Activated CD4-positive, alpha-beta T cell treated with anti-CD3 and anti-CD28 coated beads, Interleukin-2, amount 50 U/mL, for 1 hour (primary cell): ENCODE measurements at places on chromosomes 3 and 15.
A peak's percentile ranks its signal among the peaks of the same experiment; 100 is the strongest.

DNA sequence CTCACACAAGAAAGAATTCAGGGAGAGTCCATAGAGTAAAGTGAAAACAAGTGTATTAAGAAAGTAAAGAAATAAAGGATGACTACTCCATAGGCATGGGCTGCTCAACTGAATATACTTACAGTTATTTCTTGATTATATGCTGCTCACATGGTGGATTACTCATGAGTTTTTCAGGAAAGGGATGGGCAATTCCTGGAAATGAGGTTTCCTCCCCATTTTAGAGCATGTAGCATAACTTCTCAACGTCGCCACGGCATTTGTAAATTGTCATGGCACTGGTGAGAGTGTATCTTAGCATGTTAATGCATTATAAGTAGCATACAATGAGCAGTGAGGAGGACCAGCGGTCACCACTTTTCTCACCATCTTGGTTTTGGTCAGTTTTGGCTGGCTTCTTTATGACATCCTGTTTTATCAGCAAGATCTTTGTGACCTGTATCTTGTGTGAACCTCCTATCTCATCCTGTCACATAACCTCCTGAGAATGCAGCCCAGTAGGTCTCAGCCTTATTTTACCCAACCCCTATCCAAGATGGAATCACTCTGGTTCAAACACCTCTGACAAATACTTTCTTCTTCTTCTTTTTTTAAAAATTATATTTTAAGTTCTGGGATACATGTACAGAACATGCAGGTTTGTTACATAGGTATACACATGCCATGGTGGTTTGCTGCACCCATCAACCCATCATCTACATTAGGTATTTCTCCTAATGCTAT lies 849.7 kb downstream of the TBL1XR1 start:
- DNase-seq, result no peak

- DNase-seq, result peak; percentile 74
Measured at GRCh38 chr15:50765195-50765967, at the start of gene SPPL2A. SPPL2A (minus strand) TSS chr15:50765706; CDS start chr15:50765533, 173 bp downstream.

GRCh38 chr15:42741710-42742109 lies 4.8 kb upstream of the CDAN1 start:
- DNase-seq, result no peak

DNA sequence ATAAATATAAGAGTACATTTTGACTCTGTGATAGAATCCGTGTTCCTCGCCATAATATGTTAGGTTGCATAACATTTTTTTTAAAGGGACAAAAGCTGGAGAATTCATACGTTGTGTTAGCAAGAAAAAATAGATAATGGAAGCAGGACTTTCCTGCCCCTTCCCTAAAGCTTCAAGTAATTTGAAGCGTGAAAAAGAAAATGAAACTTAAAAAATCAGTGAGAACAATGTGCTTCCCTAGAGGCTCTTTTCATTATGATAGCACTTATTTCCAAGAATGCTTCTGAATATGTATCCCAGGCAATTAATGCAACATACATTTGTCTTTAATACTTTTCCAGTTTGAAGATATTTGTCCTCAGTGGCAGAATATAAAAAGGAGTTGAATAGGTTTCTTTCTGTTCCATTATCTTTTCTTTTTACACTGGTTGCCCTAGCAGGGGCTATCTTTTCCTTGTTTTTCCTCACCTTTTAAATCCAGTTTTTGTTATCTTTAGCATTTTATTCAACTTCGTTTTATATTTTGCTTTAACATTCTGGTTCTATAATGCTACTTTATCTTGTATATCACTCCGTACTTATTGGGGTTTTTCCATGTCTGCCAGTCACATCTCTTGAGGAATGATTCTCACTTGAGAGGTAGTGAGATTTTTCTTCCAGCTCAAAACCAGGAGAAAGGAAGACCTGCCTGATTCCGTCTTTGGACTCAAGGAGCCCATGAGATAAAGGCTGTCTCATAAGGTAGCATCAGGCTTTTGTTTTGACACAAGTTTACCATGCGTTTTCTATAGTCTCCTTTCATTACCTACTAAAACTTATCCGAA lies 113.8 kb downstream of the MBNL1 start:
- DNase-seq, result no peak

DNA sequence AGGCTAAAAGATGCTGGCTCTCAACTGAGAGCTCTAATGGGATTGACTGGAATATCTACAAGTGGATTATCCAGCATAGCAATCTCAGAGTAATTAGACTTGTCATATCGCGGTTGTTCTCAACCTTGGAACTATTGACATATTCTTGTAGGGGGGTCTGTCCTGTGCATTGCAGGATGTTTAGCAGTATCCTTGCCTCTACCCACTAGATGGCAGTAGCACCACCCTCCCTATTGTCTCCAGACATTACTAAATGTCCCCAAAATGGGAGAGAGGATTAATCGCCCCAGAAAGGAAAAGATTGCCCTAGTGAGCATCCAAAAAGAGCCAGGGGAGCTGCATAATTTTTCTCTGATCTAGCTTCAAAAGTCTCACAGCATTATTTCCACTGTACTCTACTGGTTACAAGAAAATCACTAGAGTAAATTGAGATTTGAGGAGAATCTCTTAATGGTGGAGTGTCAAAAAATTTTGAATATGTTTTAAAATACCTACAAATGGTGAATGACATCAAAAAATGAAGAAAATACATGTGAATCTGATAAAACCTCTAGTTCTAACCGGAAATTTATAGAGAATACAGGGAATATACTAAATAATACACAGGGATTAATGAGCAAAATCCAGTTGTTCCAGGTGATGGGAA lies 388.2 kb upstream of the AGTR1 start:
- DNase-seq, result no peak

DNA sequence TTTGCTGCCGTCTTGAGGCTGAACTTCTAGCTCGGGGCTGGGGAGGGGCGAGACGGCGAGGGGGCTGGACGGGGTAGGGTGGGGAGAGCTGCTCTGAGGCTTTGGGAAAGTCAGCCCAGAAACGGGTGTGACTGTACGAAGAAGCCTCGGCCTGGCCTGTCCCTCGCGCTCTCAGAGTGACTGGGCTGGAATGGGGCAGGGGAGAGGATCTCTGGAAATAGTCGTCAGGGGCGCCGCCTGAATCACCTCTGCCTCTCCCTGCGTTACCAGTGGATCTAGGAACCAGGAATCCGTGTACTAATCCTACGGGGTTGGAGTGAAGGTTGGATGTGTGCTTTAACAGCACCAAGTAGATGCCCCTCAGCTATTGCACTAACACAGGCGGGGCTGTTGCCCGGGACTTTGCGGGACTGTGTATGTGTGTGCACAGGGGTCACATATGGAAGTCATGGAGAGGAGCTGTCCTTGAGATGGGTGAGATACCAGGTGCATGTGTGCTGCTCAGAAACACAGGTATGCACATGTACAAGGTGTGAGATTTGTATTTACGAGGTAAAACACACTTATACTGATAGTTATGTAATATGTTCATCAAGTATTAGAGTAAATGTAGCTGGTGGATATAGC lies 591 bp downstream of the FOXL2NB start:
- no peak for DNase-seq

- no peak for DNase-seq
Measured at GRCh38 chr15:73856458-73857192, 16.7 kb upstream of the TBC1D21 start.

DNA sequence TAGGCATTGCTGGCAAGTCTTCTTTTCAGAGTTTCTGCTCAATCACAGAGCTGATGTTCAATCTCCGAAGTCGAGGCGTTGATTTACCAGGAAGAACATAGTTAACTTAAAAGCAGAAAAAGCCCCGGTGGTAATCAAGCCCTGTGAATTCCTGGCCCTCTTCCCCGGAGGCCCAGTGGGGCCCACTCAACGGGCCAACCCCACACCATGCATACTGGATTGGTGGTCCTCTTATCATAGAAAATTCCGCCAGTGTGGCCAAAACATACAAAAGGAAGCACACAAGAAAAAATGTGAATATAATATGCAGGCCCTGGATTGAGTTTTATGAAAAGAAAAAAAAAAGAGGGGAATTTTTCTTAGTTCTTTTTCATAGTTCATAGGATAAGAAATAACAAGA lies 873.0 kb upstream of the NR2F2 start:
- no peak for DNase-seq

DNA sequence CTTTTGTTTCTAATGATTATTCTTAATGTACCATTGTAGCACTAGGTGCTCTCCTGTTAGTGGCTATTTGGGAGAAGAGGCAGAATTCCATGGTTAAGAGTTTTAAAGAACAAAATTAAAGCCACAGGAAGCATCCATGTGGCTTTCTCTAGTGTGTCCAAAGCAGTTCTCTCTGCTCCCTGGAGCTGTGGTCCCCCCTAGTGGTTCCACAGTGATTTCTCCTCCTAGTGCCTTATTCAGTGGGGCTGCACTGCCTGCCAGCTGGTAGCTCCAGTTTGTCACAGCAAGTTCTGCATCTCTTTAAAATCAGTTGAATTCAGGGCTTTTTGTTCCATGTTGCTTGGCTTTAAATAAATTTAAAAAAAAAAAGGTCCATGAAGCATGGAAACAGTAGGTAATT lies 39.6 kb upstream of the FAM98B start:
- no peak for DNase-seq

GRCh38 chr3:62335196-62335595 lies 38.2 kb downstream of the FEZF2 start:
- DNase-seq, result no peak

- DNase-seq, result no peak
Measured at GRCh38 chr15:49148298-49148697, 7.1 kb downstream of the COPS2 start.

GRCh38 chr3:10253731-10254130 lies 5.5 kb downstream of the TATDN2 start:
- no peak for DNase-seq

- no peak for DNase-seq
Measured at GRCh38 chr15:41281236-41281635, 50.2 kb downstream of the CHP1 start.

GRCh38 chr15:64857421-64857820 lies 15.7 kb downstream of the PLEKHO2 start:
- no peak for DNase-seq

- no peak for DNase-seq
Measured at GRCh38 chr3:54349231-54349652, 226.9 kb downstream of the CACNA2D3 start.

- DNase-seq, result no peak
Measured at GRCh38 chr3:183265834-183266417, 12.9 kb downstream of the B3GNT5 start.

DNA sequence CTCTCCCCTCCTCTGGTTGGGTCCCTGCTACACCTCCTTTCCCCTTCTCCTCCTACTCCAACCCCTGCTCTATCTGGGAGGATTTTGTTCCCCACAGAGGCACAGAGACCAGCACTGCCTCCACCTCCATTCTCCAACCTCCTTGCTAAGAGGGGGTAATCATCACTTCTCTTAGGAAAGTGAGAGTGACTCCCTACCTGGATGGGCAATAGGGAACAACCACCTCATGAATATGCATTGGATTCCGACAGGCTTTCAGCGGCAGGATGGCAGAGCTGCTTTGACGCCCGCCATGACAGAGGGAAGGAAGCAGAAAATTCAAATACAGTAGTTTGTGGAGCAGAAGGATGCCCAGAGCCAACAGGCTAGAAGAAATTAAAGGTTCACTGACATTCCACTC lies 614.8 kb upstream of the MDFIC2 start:
- no peak for DNase-seq

DNA sequence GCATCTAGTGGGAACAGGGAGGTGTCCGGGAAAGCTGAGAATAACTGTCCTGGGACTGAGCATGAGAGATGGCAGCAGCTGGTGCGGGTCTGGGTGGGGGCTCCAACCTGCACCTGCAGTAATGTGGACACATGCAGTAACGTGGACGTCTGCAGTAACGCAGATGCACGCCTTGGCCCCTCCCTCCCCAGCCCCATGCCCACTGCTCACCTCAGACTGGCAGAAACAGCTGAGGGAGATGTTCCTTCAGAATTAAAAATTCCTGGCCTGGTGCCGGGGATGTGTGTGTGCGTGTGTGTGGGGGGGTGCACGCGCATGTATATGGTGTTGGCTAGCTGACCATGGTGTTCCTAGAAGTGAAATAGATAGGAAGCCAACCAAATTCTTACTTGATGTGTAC lies 86.7 kb upstream of the OXTR start:
- DNase-seq, result no peak

DNA sequence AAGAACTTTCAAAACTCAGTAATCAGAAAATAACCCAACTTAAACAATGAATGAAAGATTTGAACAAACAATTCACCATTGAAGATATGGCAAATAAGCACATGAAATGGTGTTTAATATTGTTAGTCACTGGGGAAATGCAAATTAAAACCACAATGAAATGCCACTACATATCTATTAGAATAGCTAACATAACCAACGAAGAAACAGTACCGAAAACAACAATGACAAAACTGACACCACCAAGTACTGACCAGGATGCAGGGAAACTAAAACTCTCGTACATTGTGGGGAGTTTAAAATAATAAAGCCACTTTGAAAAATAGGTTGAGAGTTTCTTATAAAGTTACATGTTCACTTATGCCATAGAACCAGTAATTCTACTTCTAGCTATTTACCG lies 69.1 kb downstream of the KBTBD8 start:
- no peak for DNase-seq

GRCh38 chr15:49989498-49989897 lies 129.5 kb downstream of the ATP8B4 start:
- DNase-seq, result no peak

DNA sequence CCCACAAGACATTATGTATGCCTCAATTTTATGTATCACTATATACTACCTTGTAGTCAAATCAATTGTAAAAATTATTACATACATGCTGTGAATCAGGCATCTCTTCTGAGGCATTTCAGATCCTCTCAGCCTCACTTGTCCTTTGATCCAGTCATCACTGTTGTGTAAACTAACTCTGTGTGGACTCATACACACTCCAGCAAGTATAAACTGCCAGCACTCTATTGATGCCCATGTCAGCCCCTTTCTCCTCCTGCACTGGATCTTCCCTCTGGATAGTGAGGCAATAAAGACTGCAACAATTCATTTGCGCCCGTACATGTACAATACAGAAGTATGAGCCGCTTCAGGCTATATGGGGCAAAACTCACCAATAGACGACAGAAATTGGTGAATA lies 364.7 kb upstream of the TGFBR2 start:
- no peak for DNase-seq

DNA sequence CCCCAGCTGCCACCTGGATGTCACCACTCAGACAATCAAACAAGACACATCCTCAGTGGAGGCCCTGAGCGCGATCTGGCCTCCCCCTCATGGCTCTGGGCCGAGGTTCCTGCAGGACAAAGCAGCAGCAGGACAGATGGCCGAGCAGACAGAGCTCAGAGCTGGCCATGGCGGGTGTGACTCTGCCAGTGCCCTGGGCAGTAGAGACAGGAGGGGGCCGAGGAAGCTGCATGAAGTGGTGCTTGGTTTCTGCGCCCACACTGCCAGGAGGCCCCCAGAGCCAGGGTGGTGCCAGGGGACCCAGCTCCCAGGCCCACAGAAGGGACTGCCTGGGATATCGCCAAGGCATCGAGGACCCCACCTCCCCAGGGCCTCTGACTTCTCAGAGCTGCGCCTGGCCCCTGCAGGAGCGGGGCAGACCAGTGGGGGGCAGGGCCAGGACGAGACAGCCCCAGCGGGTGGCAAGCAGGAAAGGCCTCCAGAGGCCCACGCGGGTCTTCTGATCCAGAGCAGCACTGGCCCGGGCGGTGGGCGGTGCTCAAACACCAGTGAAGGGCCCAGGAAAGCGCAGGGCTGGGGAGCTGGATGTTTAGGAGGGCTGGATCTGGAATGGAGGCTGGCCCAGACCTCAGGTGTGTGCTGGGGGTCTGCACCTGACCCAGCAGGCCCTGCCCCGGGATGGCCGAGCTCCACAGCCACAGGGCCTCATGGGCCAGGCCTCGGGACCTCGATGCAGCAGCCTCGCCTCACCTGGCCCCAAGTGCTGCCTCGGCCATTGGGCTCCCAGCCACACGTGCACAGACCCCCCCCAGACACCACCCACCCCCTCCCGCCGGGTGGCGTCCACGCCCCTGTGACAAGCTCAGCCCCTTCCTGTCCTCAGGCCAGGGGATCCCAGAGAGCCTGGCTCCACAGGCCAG lies 76.0 kb downstream of the GOLGA8G start:
- DNase-seq, result peak; percentile 0
